ENCODE measurements at places on chromosomes 2 and 18.

GRCh38 chr18:29434650-29435049 is 1257.7 kb upstream of the CDH2 start:
- DNase-seq, result no peak

- no peak for DNase-seq
These were observed 12.4 kb downstream of the SLC8A1 start for GRCh38 chr2:40439473-40439872.

GRCh38 chr18:39587586-39587985 is 2022.0 kb upstream of the CELF4 start:
- DNase-seq, result no peak

GRCh38 chr2:228628682-228629081 is 447.2 kb upstream of the SPHKAP start:
- DNase-seq, result no peak

DNA sequence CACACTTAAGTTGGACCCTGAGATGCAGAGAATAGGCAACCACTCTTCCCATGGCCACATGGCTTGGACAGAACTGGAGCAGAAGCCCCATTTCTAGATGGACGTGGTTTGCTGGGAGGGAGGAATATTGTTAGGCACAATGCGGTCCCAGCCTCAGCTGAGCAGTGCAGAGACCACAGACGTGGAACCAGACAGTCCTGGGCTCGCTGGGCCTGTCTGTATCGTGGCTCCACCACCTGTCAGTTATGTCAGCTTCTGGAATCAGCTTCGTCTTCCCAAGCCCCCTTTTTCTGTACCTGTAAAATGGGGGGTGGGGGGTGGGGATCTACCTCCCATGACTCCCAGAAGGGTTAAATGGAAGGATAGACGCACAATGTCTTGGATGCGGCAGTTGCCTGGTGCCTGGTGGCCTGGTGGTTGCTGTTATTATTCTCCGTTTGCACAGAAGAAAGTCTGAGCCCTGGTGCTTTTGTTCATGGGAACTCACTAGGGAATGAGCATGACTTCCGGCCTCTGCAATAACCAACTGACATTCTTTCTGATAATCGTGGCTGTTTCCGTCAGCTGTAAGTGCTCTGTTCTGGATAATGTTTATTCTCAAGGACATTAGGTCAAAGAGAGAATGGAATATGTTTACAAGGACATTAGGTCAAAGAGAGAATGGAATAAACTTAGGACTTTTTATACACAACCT is 31.4 kb downstream of the COLEC11 start:
- DNase-seq, result no peak

GRCh38 chr18:40338284-40338683 is 1616.8 kb upstream of the PIK3C3 start:
- no peak for DNase-seq

- no peak for DNase-seq
These were observed 41.0 kb downstream of the INPP5D start for GRCh38 chr2:233101141-233101540.

- no peak for DNase-seq
These were observed 14.7 kb upstream of the IKZF2 start for GRCh38 chr2:213166109-213166508.

Measured in amniotic stem cell (primary cell).